ENCODE measurements at places on chromosomes 5 and 9.

DNA sequence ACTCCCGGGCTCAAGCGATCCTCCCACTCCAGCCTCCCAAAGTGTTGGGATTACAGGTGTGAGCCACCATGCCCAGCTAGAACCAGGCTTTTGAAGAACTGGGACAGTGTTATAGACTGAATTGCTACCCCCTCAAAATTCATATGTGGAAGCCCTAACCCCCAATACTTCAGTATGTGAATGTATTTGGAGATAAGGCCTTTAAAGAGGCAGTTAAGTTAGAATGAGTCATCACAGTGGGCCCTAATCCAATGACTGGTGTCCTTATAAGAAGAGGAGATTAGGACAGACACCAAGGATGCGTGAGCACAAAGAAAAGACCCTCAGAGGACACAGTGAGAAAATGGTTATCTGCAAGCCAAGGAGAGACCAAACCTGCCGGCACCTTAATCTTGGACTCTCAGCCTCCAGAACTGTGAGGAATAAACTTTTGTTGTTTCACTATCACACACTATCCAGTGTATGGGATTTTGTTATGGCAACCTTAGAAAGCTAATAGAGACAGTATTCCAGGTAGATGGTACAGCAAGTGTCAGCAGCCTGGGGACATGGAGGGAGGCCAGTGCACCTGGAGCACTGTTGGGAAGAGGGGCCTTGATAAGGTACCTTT is 31.4 kb upstream of the ERGIC1 start:
- DNase-seq = no peak

DNA sequence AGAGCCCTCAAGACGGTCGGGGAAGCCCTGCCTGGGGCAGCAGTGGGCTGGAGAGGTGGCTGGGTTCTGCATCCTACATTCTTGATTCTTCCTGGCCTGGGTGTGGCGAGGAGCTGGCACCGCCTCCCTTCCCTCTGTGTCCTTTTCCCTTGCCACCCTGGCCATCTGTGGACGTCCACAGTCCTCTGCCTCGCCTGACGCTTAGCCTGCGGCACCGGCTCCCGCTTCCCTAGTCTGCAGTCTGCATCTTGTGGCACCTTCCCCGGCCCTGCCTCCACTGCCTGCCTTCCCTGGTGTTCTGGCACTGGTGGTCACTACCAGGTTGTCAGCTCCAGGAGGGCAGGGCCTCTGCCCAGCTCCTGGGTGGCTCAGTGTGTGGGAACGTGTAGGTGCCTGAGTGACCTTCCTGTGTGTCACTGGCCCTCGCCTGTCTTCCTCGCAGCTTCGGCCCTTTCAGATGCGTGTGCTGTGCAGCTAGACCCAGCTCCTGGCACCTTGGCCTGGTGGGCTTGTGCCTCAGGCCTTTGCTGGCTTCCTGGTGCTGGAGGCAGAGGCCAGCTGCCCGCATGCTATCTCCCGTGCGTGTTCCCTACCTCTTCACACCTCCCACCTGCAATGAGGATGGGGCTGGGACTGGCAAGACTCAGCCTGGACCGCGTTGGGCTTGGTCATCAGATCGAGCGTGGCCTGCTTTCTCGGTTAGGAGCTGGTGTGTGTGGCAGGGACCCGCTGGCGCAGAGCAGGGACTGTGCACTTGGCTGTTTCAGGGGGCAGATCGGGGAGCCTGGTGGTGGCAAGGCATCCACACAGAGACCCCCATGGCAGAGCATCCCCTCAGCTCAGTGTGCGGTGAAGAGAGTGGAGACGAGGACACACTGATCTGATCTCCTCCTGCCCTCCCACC is 20.9 kb downstream of the TRAF2 start:
- no peak for DNase-seq

DNA sequence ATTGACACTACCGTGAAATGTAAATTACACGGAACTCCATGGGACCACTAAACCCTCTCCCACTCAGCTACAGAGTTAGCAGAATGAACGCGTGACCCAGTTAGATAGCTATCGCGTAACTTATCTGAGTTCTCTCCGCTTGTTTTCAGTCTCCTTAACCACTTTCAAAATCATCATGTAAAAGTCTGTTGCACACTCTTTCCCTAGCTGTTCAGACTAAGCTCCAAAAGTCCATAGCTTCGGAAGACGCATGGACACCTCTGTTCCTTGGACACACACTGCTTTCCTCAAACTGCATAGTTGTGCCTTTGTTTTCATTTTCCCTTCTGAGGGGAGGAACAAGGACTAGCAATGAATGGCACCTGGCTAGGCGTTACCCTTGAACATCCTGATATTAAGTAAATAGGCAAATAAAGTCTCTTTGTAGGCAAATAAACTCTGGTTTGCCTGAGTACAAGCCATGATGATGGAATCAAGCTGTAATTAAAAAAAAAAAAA is 83.3 kb downstream of the DAPK1 start:
- no peak for DNase-seq

- DNase-seq = peak; percentile 86
Observed at GRCh38 chr9:85940832-85941621, at the start of gene NAA35. NAA35 (plus strand) TSS chr9:85941146; CDS start chr9:85942160, 1,014 bp downstream.

DNA sequence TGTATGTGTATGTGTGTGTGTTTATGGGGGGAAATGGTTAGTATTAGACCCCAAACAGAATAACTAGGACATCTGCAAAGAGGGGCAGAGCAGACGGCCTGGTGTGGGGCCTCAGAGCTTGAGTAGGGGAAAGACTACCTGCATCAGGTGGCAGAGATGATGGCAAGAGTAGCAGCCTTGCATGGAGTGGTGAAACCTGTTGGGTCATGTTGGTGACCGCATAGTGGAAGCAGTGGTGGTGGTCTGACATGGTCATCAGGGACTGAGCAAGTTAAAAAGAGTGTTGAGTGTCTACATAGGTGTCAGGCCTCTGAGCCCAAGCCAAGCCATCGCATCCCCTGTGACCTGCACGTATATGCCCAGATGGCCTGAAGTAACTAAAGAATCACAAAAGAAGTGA is 153.2 kb downstream of the FGF10 start:
- no peak for DNase-seq

GRCh38 chr5:59337240-59337639 is 556.3 kb downstream of the PDE4D start:
- no peak for DNase-seq

DNA sequence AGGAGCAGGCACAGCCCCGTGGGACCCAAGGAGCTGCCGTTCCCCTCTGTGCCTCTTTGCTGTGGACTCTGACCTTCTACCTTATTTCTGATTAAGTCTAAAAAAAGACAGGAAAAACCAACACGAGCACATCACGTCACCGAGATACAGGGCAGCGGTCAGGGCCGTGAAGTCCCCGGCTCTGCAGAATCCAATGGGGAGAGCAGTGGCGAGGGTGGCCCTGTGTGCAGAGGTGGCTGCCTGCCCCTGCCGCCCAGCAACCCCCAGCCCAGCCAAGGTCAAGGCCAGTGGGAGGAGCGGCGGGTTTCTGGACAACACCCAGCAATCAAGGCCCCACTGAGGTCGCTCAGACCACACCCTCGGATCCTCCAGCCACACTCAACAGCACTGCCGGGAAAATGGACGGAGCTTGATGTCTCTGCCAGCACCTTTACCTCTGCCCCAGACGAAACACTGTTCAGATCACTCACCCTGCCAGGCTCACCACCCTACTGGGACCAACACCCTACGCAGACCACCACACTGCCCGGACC is 32.7 kb upstream of the SLC9A3 start:
- DNase-seq = no peak

GRCh38 chr5:165829504-165829903 is 2324.1 kb downstream of the MAT2B start:
- no peak for DNase-seq
